ENCODE measurements at places on chromosomes 7 and 10. TPM values are rescaled to one million over a fixed set of nuclear protein-coding genes. Genes with fewer than 3 reads are reported as not detected.

FAM237B gene
- not detected for total RNA-seq

AMPH gene
- total RNA-seq: 36.9 TPM

POU6F2 gene
- 7.5 TPM for total RNA-seq

EVX1 gene
- total RNA-seq: not detected

MKX gene
- 0.94 TPM for total RNA-seq

FAM131B gene
- 99.5 TPM for total RNA-seq

FHIP2A gene
- 43.2 TPM for total RNA-seq

SEMA3E gene
- 20.3 TPM for total RNA-seq

FAM221A gene
- 16.9 TPM for total RNA-seq

CFAP70 gene
- 1.6 TPM for total RNA-seq

ACTL6B gene
- total RNA-seq: 107 TPM

CNPY4 gene
- 22.5 TPM for total RNA-seq

NPY gene
- 38.5 TPM for total RNA-seq

PAOX gene
- total RNA-seq: 13.8 TPM
